ENCODE measurements at places on chromosomes 3 and 15.

- peak; percentile 36 for DNase-seq
These were observed 7.8 kb upstream of the RAD18 start for GRCh38 chr3:8970971-8971589.

- no peak for DNase-seq
These were observed 139.5 kb downstream of the TBL1XR1 start for GRCh38 chr3:177057768-177058167.

DNA sequence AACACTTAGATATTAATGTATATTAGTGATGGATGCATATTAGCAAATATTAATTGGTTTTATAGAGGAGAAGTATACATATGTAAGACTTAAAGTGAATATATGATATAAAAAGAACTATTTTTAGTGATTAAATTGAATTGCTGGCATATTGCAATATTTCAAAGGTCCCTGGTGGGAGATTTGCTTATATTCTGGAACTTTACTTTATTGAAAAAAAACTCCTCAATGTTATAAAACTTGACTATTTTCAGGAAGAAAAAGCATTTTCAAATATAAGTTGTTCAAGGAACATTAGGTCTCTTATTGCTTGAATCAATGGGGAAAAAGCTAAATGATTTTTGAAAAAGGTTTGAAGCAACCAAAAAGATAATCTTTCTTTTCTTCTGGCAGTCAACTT, 21.4 kb upstream of the OTOL1 start:
- no peak for DNase-seq

GRCh38 chr15:26103002-26103404, 239.9 kb upstream of the ATP10A start:
- DNase-seq, result no peak

DNA sequence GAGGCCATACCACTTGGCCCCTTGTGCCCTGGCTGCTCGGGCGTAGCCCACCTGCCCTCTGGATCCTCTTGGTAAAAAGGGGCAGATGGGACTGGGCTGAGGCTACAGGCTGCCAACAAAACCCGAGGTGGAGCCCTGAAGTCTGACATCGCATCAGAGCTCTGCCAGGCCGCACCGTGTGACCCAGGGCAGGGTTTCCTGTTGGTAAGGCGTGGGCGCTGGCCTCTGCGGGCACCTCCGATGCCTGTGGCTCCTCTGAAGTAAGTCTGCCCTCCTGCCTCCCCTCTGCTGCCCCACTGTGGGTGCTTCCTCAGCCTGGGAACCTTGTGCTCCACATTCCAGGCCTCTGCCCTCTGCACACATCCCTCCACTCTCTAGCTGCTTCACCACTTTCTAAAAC, 8.9 kb downstream of the CHDH start:
- no peak for DNase-seq

- no peak for DNase-seq
These were observed 81.4 kb downstream of the IL1RAP start for GRCh38 chr3:190595179-190595795.

DNA sequence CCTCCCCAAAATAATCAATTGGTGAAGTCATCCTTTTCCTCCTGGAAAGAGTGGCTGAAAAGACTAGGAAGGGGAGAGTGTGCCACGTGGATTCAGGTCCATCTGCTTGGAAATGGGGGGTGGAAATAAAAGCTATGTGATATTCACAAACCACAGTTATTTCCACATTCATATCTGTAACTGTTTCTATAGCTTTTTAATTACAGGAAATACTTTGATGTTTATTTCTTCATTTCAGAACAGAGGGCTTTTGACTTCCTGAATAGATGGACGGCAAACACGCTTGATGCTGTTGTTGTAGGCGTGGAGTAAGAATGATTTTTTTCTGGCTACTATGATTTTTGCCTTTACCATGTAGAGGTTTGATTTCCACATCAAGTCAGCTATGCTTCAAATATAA, 10.1 kb downstream of the AADACL2 start:
- no peak for DNase-seq

DNA sequence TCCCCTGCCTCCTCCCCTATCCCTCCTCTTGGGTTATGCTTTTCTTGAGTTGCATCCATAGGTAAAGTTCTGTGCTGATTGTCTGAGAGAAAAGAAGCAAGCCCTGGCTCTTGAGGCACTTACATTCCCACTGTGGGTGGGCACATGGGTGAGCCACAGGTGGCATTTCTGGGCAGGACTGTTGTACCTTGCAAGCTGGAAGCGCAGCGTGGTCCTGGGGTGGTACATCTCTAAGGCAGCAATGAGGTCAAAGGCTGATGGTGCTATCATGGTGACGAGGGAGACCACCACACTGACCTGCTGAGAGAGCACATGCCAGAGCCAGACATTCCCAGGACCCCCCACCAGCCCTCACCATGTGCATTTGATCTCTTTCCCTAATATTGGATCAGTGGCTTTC, 24.7 kb downstream of the TMC3 start:
- DNase-seq, result no peak

DNA sequence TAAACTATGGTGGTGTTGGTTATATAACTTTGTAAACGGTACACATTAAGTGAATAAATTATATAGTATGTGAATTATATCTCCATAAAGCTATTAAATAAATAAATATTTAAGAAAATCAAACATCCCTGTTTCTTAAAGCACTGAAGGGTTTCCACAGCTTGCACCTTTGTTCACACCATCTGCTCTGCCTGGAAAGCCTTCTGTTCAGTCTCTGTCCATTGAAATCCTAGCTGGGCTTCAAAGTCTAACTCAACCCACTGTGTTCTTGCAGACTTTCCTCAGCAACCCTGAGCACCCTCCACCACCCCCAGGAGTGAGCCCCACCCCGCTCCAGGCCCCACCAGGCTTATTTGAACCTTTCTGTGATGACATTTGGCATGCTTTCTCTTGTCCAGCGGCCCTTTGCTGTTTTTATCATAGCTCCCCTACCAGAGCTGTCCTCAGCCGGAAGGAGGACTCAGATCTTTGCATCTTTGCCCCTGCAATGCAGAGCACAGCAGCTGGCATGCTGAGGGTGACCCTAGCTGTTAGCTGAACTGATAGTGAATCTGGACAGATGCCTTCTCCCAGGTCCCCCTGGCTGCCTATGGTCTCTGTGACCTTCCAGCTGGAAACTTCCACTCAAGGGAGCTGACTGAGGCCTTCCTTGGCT, 105.2 kb downstream of the DAPK2 start:
- DNase-seq, result no peak

GRCh38 chr15:68411735-68412134, 20.2 kb downstream of the ITGA11 start:
- DNase-seq, result no peak

DNA sequence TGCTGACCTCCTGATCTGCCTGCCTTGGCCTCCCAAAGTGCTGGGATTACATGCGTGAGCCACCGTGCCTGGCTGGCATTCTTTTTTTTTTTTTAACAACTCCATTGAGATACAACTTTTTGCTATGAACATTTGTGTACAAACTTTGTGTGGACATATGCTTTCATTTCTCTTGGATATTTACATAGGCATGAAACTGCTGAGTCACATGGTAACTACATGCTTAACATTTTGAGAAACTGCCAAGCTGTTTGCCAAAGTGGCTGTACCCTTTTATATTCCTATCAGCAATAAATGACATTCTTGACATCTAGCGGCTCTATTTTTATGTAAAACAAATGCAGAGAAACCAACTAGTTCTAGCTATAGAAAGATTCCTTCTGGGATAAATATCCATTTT, 8.7 kb upstream of the YEATS2 start:
- no peak for DNase-seq

DNA sequence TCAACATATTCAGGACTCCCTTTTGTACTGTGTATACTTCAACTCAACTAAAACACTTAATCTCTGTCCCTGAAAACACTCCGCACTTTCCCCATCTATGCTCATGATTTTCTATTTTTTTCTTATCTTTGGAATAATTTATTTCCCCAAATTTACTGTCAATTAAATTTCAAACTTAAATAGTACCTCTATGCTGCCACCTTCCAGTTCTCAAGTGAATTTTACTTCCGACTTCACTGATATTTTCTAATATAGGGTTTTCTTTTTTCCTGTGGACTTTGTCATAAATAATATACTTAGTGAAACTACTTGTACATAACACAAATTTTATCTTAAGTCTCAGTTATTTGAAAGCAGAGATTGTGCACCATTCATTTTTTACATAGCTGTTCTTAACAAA, 1303.3 kb downstream of the OTOL1 start:
- no peak for DNase-seq

DNA sequence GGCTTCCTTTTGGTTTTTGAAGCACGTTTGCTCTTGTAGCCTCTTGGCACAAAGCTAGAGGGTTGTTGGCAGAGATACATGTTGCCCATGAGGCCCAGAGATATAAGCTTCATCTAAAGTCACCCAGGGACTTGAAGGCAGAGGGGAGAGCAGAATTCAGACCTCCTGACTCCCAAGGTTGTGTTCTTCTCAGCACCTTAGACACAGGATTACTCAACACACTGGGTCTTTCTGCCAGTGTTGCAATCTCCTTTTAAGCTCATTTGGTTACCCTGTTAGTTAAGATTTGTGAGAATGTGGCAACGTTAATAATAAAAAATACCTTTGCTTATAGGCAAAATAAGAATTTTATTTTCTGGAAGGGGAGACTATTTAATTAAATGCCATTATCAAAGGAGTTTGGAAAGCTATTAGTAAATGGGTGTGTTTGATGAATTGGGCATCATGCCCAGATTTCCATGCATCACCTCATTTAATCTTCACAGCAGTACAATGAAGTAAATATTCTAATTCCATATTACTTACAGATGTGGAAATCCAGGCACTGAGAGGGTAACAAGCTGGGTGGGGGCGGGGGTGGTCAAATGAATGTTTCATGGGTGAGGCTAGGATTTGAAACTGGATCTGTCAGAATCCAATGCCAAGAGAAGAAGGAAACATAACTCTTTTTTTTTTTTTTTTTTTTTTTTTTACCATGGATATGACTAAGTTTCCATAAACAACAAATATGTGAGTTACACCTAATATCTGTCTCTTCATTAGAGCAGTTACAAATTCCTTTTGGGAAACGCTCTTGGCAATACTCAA, 183.3 kb downstream of the NR1D2 start:
- no peak for DNase-seq

- no peak for DNase-seq
These were observed 1361.4 kb upstream of the GBE1 start for GRCh38 chr3:83122774-83123350.

- DNase-seq, result no peak
These were observed 130.1 kb downstream of the EDEM1 start for GRCh38 chr3:5317557-5317956.

GRCh38 chr3:175187586-175187985, 328.5 kb downstream of the NAALADL2 start:
- DNase-seq, result no peak

- no peak for DNase-seq
These were observed 161.5 kb upstream of the MB21D2 start for GRCh38 chr3:193078996-193079753.

DNA sequence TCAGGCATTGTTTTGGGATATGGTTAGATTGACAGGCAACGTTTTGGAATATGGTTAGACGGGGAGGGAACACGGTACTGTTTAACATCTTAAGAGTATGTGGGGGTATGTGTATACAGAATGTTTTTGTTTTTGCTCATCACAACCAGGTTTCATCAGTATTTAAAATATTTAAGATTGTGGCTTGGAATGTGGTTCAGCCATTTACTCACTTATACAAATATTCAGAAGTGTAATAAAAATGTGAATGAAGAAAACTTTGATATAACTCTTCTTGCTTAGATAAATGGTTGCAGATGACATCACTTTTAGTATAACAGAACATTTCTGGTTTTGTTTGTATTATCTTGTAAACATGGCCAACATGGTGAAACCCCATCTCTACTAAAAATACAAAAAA, 3.9 kb upstream of the PAK2 start:
- DNase-seq, result no peak

- DNase-seq, result no peak
These were observed 456.5 kb upstream of the THRB start for GRCh38 chr3:24951180-24951579.

DNA sequence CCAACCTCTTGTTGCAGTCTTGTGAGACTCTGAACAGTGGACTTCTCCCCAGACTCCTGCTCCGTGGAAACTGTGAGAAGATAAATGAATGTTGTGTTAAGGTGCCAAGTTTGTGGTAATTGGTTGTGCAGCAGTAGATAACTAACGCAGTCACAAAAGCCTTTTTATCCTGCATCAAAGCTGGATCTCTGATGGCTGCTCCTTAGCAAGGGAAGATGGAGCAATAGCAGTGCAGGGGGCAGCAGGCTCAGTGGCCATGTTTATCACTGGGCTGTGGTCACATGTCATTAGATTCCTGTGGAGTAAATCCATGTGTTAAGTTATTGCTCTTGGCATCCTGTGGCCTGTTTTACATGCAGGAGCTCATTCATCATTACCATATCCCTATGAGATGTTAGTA, 13.5 kb downstream of the CMTM7 start:
- DNase-seq, result no peak

DNA sequence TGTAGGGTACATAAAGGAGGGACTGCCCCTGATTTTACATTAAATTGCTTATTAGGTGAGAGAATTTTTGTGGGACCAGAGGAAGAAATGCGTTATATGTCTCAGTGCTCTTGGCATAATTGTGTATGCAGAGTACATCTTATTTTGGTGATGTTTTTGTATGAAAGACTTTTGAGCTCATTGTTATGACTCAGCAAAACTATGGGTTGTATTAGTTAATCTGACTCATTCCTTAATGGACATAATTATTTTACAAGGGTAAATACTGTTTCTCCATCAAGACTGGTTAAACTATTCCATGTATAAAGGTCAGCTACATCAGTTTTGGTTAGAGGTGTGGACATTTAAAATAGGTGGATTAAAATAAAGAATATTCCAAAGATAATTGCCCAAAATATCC, 156.8 kb downstream of the ALCAM start:
- no peak for DNase-seq

- no peak for DNase-seq
These were observed 4.0 kb downstream of the LAMP3 start for GRCh38 chr3:183158551-183159006.

DNA sequence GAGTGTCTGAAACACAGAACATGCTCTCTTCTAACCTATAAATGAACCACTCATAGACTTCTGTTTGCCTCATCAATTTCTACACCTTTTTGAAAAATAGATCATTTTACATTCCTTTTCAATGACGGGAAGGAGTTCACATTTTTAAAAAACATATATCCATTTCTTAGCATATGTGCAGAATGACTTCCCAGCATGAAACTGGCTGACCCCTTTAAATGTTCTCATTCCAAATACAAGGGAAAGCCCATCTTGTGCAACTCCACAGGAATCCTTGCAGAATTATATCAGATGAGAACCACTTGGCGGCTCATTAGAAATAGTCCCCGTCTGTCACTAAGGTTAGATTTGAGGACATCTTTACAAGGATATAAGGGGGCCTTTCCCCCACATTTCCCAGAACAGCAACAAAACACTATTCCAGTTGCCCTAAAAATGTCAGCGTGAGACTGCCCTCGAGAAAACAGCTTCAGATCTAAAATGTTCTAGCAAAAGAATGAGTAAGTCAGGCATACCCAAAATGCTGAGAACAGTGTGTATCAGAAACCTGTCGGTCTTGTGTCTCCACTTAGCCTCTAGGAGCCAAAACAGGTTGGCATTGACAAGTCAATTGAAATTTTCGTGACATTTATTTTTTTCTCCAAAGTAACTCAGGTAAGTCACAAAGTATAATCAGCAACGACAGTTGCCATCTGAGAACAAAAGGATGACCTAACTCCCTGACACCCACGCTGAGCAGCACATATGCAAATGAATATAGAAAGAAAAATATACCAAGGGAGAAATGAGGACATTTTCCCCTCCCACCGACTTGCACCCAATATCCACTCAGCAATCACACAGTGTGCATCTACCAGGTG, 63.1 kb downstream of the FOXP1 start:
- DNase-seq, result no peak

GRCh38 chr3:120461416-120461815, 10.6 kb upstream of the FSTL1 start:
- no peak for DNase-seq
